ENCODE measurements at places on chromosomes 2 and 18. TPM values are rescaled to one million over a fixed set of nuclear protein-coding genes. Genes with fewer than 3 reads are reported as not detected.

DNA sequence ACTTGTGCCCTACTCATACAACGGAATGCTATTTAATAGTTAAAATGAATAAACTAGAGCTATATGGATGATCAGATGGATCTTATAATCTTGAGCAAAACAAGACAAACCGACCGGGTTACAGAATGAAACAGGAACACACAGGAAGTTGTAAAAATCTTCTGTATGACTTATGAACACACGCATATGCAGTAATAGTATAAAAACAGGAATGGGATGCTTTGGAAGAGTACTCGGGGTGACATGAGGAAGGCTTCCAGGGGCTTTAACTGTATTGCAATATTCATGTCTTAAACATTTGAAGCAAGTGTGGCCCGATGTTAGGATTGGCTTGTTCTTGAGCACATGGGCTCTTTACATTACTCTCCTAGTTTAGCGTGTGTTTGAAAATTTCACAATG is 14.9 kb upstream of the E2F6 start:
- H3K4me3 ChIP-seq, result no peak overlapping the region
- no peaks in the 10 kb centered on the region for H3K36me3 ChIP-seq
- no peaks in the 10 kb centered on the region for H3K27me3 ChIP-seq
- peaks cover 4% of the 10 kb centered on the region for H3K4me1 ChIP-seq
- H3K27ac ChIP-seq, result peak overlapping the region; percentile 95
- DNase-seq, result no peak

DNA sequence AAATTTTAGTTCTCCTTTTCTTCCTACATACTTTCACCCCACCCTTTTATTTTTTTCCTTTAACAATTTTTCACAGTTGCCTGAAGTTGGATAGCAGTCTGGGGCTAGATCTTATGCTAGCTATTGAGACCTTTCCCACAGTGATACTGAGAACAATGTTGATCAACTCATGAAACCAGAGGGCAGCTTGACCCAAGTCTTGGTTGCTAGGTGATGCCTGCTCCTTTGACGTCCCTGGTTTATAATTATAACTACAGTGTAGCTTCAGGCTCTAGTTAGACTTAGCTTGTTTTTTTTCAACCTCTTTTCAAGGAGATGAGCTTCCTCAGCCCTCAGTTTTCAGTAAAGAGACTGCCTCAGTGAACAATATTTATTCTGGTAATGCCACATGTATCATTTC is 648.5 kb downstream of the IRS1 start:
- no peaks in the 10 kb centered on the region for H3K27me3 ChIP-seq
- no peak overlapping the region for H3K4me3 ChIP-seq
- DNase-seq, result peak; percentile 45
- no peaks in the 10 kb centered on the region for H3K36me3 ChIP-seq
- H3K27ac ChIP-seq, result peak overlapping the region; percentile 33

- H3K27me3 ChIP-seq, result no peaks in the 10 kb centered on the region
- H3K36me3 ChIP-seq, result no peaks in the 10 kb centered on the region
- H3K4me3 ChIP-seq, result no peak overlapping the region
- DNase-seq, result no peak
Observed at GRCh38 chr18:35306588-35307250, 16.7 kb upstream of the ZSCAN30 start.

GRCh38 chr2:200125444-200126284 is 170.3 kb downstream of the MAIP1 start:
- H3K4me3 ChIP-seq, result no peak overlapping the region
- no peaks in the 10 kb centered on the region for H3K27me3 ChIP-seq
- H3K36me3 ChIP-seq, result no peaks in the 10 kb centered on the region
- no peaks in the 10 kb centered on the region for H3K4me1 ChIP-seq

Gene PLGLB2
- not detected for total RNA-seq

Gene ATP6V1C2
- not detected for total RNA-seq
